ENCODE measurements at places on chromosomes 2 and 18.

DNA sequence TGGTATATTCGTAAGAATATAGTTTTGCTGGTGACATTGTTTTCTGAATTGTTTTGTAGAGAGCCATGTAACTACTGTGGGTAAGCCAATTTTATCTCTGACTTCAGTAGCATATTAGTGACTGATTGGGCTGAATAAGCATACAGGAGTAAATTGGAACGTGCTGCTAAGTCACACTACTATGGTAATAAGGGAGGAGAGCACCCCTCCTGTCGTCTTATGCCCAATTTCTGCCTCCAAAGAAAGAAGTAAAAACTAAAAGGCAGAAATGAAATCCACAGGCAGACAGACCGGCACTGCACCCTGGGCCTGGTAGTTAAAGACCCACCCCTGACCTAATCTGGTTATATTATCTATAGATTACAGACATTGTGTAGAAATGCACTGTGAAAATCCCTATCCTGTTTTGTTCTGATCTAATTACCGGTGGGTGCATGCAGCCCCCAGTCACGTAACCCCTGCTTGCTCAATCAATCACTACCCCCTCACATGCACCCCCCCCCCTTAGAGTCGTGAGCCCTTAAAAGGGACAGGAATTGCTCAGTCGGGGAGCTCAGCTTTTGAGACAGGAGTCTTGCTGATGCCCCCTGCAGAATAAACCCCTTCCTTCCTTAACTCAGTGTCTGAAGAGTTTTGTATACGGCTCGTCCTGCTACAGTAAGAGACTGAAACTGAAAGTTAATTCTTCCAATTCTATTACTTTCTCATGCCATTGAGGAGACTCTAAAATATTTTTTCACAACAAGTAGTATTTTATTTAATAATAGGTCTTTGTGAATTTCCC is 167.0 kb downstream of the ZNF804A start:
- no peak for DNase-seq

GRCh38 chr18:32732165-32732564 is 40.7 kb downstream of the KLHL14 start:
- DNase-seq, result no peak

GRCh38 chr2:63425079-63425416 is 163.2 kb downstream of the WDPCP start:
- no peak for DNase-seq

- DNase-seq, result no peak
These were observed 30.0 kb upstream of the SCRN3 start for GRCh38 chr2:174365571-174365970.

DNA sequence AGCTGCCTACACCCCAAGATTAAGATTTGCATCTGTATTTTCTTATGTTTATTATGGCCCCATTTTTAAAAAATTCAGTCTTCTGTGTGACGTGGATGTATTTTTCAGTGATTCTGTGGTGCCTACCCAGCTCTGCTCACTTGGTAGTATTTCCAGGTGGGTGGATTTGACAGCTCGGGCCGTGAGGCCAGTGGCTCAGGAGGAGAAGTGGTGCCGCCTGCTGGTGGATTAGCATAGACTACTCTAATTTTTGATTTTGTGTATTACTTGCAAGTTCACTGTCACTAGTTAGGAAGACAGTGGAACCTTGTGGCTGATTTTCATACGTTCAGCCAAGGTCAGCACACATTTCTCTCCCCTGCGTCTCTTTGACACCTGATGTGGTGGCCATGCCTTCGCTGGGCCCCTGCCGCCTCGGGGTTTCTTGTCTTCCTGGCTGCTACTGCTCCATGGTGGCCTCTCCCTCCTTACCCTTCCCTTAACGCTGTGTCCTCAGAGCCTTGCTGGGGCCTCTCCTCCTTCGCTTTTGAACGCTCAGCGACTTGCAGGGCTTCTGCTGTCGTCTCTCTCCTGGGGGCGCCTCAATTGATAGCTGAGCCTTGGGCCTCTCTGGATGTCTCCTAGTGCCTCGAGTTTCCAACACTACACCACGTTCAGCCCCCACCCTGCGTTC is 89.4 kb downstream of the DGKD start:
- DNase-seq, result peak; percentile 76

DNA sequence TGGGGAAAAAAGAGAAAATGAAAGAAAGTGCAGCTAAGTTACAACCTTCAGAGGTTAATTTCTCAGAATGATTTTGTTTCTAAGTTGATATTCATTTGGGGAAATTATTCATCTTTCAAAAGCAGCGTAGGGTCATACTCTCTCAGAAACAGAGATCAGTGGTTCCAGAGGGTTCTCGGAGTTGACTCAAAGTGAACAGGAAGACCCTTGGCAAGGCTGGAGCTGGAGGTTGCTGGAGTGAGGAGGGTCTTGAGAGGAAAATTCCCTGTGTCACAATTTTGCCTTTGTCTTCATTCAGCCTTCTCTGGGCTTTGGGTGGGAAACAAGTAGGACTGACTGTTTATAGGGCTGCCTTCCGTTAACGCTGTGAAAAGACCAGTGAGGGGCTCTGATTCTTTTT is 168.2 kb downstream of the ICOS start:
- no peak for DNase-seq

GRCh38 chr2:200373973-200374416 is 67.5 kb downstream of the SPATS2L start:
- DNase-seq, result peak; percentile 34

DNA sequence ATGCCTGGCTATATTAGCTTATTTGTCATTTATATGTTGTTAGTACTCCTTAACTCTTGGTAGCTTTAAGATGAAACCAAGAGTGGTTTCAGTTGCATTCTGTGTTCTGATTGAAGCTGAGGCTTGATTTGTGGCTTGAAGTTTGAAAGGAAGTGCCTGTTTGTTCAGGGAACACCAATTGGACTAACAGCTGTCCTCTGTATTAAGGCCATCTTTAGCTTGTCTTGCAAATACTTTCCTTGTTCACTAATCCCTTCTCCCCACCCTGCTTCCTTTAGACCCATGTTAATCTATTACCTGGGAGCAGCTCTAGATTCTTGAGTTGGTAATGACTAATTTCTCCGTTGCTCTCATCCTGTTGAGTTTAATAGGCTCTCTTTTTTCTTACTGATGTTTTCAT is 13.4 kb downstream of the ITGA6 start:
- DNase-seq, result no peak

GRCh38 chr2:177053716-177054115 is 158.9 kb upstream of the HNRNPA3 start:
- DNase-seq, result no peak

DNA sequence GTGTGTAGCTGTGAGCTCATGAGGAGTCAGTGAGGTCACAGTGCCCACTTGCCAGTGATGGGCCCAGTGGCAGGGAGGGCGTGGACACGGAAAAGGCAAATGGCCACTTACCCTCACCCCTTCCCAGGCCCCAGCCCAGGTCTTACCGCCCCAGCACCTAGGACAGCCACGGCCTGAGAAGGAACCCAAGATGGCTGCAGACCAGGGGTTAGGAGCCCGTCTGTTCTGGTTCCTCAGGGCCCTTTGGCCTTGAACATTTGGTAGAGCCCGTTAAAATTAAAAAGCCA is 74.1 kb downstream of the EMX1 start:
- DNase-seq, result no peak

DNA sequence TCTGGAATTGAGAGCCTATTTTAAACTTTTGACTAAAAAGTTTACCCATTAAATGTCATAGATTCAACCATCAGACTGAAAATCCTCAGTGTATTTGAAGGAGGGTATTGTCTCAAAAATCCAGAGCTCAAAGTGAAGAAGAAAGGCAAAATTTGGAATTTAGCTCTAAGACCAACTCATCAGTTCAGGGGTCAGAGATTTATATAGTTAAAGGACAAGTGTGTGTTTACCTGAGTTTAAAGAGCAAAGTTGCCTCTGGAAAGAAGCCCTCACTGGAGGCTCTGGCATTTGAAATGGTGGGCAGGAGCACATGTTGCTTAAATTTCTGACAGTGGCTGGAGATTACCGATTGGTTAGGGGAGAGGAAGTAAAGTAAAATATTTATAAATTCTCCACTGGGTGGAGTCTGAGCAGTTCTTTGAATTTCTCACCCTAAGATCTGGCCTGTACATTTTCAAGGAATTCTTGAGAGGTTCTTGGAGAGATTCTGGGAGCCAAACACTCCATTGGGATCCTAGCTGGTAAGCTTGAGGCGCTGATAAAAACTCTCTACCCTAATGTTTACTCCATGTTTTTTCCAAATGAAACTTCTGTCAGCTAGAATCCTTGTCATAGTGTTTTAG is at the start of gene KYNU:
KYNU (plus strand) TSS at position 449 of the 623 bp plus-strand sequence. CDS start 7,704 bp downstream, outside the sequence.
- no peak for DNase-seq

DNA sequence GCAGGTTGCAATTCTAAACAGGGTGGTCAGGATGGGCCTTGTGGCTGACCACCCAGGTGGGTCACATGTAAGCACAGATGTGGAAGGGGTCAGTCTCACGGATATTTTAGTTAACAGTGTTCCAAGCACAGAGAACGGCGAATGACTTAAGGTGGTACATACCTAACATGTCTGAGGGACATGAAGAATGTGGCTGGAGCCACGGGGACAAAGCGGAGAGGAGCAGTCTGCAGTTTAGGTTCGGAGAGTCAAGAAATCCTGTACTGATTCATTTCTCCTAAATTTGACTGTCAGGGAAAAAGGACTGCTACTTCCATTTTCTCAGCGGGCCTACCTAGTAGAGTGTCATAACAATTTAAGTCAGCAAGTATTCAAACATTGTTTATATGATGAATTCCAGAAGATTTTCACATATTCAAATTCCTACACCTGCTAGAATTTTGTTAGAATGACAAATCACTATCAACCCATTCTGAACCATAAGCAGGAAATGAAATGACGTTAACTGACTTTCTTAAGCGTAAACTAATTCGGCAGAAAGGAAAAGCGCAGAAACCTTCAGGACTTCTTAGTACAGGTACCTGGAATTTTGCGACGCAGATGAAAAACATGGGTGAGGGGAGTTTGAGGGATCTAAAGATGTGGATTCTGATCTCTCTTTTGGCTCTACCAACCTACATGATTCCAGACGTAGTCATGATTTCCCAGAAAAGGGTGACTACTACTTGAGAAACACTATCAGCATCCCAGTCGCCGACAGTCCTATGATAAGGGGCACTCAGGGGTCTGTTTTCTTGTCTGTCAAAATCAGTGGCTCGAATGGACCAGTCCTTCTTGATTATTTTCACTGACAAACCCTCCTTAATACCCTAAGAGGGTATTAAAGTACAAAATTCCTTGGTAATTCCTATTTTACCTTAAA is 41.3 kb downstream of the PTPN2 start:
- DNase-seq, result no peak

- no peak for DNase-seq
These were observed 95.3 kb upstream of the B3GNT7 start for GRCh38 chr2:231300020-231300721.

DNA sequence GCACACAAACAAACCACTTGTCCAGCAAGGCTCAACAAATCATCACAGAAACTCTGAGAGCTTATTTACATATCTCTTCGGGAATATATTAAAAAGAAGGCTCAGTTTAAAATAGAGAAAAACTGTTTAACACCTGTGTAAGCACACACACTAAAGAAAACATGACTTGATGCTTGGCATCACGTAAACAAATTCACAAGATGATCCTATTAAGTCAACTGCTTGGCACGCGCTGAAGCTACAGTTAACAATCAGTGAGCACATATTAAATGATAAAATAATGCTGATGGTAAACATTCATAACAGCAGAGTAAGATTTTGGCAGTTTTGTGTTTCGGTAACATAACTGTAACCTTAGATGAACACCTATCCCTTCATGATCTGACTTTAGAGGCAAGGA is 4.3 kb upstream of the HES6 start:
- DNase-seq, result no peak

DNA sequence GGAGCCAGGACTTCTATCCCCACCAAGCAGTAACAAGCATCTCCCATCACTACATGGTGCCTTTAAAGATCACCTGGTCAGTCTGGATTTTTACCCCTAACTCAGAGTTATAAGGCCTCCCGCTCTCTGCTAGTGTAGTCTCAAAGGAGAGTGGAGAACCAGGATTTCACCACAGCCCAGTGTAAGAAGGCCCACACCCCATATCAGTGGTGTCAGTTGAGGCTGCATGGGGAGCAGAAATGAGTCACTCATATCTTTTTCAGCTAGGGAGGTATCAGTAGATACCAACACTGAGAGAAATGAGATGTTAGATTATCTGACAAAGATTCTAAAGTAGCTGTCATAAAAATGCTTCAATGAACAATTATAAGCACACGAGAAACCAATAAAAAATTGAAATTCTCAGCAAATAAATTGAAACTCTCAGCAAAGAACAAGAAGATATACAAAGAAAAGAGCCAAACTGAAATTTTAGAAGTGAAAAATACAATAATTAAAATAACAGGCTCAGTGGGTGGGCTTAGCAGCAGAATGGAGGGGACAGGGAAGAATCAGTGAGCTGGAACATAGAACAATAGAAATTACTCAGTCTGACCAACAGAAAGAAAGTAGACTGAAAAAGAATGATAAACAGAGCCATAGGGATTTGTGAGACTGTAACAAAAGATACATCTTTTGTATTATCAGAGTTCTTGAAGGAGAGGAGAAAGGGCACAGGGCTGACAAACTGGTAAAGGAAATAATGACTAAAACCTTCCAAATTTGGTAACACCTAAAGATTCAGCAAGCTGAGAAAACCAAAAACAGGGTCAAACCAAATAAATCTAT is 257.7 kb downstream of the ANAPC1 start:
- no peak for DNase-seq

DNA sequence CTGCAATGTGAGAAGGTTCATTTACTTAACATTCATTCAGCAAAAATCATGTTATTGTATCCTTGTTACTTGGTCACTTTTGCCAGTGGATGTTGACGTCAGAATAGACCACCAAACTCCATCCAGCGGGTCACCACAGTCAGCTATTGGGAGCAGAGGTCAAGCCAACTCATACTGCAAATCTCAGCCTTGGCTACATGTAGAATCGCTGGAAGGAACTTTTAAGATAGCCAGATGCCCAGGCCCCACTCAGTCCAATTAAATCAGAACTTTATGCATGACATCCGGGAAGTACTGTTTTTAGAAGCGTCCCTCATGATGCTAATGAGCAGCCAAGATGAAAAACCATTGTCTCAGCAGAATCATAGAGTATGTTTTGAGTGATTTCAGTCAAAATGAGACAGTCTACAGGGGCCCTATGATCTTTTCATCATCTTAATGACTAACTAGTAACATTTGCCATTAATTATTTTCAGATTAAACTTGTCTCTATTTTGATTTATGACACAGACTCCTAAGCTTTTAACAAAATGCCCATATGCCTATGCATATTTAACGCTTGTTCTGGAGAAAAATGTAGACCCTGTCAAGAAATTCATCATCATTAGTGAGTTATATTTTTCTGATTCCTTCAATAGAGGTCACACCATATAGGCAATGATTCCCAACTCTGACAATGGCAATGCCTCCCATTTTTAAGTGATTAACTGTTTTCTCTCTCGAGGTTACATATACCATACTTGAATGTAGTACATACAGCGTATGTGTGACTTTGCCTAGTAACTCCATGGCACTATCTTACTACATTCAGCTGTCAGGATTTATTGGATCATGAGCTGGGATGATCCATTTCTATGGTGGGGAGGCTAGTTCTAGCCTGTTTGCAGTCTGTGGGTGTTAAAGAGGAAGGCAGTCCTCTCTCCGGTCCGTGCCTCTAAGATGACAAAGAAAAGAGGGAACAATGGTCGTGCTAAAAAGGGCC is 63.7 kb upstream of the CCBE1 start:
- no peak for DNase-seq

GRCh38 chr2:36658277-36658748 is 38.2 kb upstream of the VIT start:
- DNase-seq, result no peak
